SK-N-SH (cell line): ENCODE measurements at places on chromosomes 6 and 20.

- DNase-seq: no peak
Observed at GRCh38 chr6:37496951-37497885, 2.5 kb downstream of the CCDC167 start.

DNA sequence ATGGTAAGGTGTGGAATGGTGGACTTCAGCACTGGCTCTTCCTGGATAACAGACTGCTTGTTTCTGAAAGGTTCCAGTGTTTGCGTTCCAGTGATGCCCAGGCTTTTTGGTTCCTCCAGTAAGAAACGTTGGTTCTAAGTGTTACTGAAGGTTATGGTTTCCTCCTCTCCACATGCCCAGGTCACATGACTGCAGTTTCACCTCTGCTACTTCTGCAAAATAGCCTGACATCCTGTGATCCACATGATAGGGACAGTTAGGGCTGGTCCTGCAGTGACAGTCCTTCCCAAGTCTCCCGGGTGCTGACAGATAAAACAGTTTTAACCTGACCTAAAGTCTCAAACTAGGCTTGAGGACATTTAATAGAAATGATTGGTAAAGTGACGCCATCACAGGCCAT is 132.2 kb upstream of the CST7 start:
- no peak for DNase-seq

- no peak for DNase-seq
Observed at GRCh38 chr6:113104541-113104940, 752.6 kb upstream of the MARCKS start.

GRCh38 chr6:169839029-169839481 is 87.6 kb downstream of the ERMARD start:
- DNase-seq: peak; percentile 80

DNA sequence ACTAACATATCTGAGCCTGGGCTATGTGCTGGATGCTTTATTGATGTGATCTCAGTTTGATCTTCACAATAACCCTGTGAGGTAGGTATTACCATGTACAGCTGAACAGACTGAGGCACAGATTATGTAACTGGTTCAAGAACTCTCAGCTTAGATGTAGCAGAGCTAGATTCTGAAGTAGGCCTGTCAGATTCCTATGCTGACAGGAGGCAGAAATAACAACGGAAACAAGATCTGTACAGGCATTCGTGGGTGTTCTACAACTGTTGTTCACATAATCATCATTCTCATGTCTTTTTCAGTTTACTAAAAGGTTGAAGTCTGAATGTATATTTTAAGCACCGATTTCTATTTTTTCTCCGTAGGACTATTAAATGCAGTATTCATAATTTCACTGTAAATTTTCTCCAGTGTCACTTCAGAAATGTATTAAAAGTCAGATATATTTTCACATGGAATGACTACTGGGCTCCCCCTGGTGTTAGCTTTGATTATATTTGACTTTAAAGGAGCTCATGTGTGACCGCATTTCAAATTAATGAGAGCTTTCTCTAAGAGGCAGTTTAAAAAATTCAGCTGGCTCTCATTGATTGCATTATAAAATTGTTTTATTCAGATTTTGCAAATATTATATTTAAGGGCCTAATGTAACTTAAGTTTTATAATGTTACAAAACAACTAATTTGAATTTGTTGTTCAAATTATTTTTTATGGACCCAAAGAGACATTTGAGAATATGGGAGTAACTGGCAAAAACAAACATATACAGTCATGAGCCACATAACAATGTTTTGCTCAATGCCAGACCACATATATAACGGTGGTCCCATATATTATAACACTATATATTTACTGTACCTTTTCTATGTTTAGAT is 36.4 kb upstream of the SLC17A4 start:
- DNase-seq: peak; percentile 44

DNA sequence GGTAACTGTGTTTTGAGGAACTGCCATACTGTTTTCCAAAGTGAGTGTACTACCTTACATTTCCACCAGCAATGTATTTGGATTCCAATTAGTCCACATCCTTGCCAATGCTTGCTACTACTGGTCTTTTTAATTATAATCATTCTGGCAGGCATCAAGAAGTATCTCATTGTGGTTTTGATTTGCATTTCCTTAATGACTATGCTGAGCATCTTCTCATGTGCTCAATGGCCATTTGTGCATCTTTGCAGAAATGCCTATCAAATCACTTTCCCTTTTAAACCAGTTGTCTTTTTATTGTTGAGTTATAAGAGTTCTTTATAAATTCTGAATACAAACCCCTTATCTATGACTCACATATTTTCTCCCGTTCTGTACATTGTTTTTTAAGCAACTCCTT is 75.9 kb downstream of the ATG5 start:
- no peak for DNase-seq
